ENCODE measurements at places on chromosomes 5 and 9.

DNA sequence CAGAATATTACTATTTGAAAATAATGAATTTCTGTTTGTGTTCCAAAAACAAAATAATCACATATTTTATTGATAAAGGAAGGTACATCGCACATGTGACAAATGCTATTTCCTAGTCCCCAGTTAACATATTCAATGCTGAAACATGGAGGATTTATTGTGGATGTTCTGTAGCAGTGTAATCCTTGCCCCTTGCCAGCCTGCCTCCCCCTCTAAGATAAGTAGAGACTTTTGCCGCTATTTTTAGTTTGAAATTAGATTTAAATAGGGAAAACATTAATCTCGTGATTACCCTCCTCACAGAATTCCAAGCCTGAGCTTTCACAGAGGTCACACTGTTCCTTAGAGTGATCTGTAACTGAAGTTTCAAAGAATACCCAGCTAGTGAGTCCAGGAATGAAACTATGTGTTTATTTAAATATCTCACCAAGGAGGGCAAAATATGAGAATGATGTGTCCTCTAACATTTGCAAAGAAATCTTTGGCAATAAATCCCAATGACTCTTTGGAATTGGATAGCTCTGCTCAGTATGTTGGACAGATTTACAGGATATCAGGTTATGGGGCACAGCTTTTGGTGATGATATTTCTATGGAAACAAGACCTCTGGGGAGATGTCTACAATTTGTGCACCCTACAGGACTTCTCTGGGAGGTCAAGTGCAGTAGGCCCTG lies 17.3 kb downstream of the CTXN3 start:
- no peak for DNase-seq

DNA sequence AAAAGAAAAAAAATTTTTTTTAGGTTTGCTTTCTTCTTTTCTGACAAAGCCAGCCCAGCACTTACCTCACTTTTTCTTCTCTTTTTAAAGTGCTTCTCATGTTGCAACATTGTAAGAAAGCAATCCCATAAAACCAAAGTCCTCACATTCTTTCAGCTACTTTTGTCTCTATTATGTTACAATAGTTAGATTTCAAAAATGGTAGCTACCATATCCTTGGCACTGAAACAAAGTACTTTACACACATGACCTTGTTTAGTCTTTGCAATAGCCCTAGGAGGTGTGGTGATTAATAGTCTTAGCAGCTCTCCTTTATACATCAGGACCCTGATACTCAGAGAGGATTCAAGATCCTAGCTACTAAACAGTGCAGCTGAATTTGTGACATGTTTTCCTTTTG lies 23.5 kb upstream of the CARTPT start:
- DNase-seq, result no peak

DNA sequence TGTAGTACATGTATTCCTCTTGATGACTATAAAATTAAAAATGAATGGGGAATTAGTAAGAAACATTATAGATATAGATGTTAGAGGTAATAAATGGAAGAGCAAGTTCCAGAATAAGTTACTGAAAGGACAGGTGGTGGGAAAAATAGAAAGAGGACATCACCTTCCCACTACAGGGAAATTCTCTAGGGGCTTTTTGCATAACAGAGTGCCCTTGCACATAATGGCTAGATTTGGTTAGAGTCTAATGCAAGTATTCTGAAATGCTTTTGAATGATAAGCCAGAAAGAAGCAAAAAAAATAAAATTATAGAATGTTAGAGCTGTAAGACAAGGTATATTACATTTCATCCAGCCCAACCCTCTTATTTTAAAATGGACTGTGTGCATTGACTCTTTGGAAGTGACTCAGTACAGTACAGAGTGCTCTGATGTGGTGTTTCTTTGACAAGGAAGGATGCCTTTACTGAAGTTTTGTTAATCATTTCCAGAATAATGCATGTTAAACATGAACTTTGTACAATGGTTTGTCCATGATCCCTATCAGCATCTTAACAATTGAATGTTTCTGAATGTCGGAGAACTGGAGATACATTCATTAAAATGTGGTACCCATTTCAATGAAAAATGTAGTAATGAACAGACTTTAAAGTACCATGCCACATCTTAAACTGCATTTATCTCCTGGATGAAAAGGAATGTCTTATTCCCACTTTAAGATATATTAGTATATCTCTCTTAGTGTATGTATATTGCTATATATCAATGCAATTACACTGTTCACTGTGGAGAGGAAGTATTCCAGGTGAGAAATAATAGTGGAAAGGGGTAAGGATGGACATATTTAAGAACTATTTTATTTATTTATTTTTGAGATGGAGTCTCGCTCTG lies 391.1 kb downstream of the ADGRV1 start:
- no peak for DNase-seq

DNA sequence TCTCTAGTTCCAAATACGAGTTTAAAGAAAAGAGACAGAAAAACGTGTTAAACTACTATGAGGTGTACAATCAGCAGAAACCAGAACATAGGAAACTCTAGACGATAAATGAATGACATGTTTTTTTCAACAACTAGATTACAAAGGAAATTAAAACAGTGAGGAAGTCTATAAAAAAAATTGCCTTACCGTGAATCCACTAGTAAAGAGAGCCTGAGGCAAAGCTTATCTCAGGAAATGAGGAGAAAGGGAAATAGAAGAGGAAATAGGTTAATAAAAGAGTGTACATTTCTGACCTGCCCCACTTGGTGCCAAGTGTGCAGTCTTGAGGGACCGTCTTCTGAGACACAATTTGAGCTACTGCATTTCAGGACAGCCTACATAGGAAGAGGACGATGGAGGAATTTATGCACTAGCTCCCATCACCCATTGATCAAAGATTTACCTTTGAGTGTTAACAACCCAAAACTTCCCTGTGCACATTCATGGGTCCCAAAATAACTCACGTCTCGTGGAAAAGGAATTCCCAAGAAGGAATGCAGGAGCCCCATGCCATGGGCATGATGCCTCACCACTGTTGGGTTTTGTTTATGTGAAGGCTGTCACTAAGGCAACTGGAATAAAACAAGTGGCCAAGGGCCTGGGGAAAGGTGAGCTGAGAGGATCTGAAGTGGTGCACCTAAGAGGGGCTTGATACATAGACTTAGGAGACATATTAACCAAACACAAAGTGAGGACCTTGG lies 53.6 kb upstream of the SLC1A3 start:
- DNase-seq, result no peak

- DNase-seq, result no peak
These were observed 85.6 kb downstream of the OLFM1 start for GRCh38 chr9:135173066-135173465.

GRCh38 chr9:14098486-14099180 lies 215.3 kb downstream of the NFIB start:
- DNase-seq, result no peak

- no peak for DNase-seq
These were observed 34.5 kb downstream of the HRH2 start for GRCh38 chr5:175692235-175692995.

GRCh38 chr5:167232675-167233311 lies 1058.7 kb upstream of the WWC1 start:
- DNase-seq, result no peak

DNA sequence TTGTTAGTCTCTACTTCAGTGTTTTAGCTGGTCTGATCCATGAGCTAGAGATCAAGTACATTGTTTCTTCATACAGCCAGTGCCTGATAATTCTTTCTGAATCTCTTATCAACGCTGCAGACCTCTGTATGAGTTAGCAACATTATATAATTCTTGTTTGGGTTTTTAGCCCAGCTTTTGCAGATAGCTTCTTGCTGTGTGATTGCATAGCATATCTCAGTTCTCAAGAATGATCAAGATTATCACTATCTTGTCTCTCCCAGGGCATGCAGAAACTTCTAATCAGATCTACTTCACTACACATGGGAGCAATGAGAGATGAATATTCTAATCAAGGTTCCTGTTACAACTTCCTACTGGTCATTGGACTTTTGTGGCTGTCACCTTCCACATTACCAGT lies 158.3 kb downstream of the FAM174A start:
- DNase-seq, result no peak

- no peak for DNase-seq
These were observed 93.4 kb downstream of the PIP5K1B start for GRCh38 chr9:68798423-68798822.

DNA sequence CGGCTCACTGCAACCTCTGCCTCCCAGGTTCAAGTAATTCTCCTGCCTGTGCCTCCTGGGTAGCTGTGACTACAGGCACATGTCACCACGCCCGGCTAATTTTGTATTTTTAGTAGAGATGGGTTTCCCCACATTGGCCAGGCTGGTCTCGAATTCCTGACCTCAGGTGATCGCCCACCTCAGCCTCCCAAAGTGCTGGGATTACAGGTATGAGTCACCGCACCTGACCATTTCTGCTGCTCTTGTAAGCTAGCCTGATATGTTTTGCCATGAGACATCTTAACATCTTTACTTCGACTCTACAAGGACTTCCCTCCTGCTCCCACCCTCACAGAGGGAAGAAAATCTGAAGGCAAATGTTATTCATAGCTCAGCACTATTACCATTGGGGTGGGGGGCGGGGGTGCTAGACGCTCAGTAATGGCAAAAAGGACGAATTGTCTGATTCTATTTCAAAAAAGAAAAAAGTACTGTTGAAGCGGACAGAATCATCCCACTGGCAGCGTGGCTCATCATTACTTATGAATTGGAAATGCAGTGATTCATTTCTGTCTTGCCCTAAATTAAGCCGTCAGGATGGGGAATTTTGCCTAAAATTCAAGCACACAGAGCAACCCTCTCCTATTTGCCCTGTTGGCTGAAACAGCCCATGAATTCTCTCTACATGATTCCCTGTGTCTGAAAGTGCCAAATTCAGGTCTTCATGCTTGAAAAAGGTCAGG lies 46.4 kb upstream of the WWC1 start:
- DNase-seq, result no peak

DNA sequence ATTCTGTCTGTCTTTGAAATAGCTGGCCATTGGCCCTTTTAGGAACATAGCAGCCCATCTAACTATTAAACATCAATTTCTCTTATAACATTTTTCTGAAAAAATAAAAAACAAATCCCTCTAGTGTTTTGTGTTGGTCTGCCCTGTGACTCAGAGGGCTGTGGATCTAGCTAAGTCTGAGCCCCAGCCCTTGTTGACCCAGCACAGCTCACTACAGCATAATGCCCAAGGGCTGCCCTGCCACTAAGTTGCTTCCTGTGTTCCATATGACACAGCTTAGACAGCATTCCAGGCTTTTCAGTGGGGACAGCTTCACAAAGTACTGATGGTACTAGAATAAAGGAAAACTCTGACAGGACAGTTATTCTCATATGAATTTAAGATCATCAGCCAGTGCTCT lies 136.0 kb downstream of the SCAMP1 start:
- peak; percentile 75 for DNase-seq

DNA sequence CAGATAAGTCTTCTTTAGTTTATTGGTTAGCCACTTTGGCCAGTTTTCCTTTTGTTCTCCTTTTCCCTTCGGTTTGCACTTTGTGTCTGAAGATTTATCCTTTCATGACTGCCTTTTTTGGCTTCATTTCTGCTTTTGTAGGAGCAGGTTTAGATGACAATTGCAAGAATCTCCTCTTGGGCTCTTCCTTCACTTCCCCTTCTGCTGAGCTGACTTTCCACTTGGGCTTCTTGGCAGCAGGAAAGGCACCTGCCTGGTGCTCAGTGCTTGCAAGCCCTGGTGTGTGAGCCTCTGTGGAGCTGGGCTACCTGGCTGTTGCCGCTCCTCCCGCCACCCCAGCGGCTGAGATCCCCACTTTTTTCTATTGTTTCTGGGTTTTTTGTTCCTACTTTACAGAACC lies 7.3 kb downstream of the CCDC112 start:
- no peak for DNase-seq

DNA sequence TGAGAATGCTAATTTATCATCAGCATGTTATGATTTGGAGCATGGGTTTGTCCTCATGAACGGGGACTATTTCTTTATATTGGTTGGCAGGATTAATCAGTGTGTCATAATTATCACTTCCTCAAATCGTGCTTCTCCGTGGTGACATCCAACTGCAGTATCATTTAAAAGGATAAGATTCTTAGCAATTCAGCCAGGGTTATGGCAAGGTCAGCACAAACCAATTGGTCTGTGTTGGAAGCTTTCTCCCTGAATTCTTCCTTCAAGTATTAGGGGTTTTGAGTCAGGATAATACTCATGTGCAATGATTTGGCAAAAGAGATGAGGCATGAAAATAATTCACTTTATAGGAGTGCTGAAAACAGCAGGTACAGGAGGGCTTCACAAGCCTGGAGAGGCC lies 5.5 kb upstream of the CAMLG start:
- DNase-seq, result no peak

DNA sequence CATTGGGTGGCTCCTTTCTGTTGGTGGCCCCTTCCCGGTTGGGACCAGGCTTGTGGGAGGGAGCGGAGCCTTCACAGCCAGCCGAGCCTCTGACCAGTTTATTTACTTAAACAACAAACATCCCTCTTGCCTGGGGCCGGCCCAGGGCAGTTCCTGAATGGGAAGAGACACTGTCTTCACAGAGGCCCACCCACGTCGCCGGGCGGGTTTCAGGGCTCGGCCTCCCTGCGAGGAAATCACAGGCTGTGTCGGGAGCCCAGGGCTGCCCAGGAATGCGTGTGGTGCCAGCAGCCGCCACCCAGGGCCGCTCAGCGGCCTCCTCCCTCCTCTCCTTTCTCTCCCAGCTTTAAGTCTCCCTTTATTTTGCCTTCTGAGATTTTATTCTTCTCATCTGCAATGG lies 132.5 kb downstream of the HSD17B3 start:
- DNase-seq, result no peak

GRCh38 chr5:1910861-1911772 lies 28.4 kb upstream of the IRX4 start:
- DNase-seq, result no peak

DNA sequence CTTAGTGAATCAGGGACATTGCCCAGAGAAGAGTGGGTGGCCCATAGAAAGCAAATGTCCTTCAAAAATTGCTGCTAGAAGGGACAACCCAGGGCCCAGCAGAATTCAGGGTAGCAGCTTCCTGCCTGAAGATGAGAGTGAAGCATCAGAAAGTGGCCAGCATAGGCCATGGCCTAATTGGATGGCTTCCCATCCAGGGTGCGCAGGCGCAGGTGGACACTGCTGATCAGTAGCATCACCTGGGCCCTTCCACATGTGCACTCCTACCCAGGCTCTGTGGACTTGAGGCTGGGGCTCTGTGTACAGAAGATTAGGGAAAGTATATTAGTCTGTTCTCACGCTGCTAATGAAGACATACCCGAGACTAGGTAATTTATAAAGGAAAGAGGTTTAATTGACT lies 58.6 kb upstream of the GARNL3 start:
- DNase-seq, result no peak

DNA sequence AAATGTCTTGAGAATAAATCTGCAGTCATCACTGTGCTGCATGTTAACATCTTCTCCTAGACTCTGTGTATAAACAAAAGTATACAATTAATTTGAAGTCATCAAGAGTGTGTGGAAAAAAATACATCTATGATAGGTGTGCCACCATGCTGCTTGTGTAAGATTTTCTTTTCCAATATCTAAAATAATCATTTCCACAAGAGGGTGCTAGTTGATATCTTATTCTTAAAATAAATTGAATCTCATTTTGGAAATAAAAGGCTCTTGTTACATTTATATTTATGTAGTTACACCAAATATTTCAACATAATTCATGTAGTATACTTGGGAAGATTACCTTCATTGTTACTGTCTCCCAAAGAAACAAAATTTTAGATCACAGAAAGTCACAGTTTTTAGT lies 14.1 kb upstream of the MOCS2 start:
- DNase-seq, result peak; percentile 19

All from kidney capillary endothelial cell (primary cell).